ENCODE measurements at places on chromosomes 13 and 19.

GRCh38 chr19:56076498-56076897 is 44.6 kb downstream of the ZNF787 start:
- DNase-seq, result peak; percentile 20

- peak; percentile 23 for DNase-seq
Measured at GRCh38 chr13:39616087-39616694, 13.2 kb upstream of the LHFPL6 start.

- no peak for DNase-seq
Measured at GRCh38 chr13:45537516-45537915, 72.8 kb downstream of the COG3 start.

- DNase-seq, result no peak
Measured at GRCh38 chr19:4619668-4620294, 19.5 kb upstream of the TNFAIP8L1 start.

DNA sequence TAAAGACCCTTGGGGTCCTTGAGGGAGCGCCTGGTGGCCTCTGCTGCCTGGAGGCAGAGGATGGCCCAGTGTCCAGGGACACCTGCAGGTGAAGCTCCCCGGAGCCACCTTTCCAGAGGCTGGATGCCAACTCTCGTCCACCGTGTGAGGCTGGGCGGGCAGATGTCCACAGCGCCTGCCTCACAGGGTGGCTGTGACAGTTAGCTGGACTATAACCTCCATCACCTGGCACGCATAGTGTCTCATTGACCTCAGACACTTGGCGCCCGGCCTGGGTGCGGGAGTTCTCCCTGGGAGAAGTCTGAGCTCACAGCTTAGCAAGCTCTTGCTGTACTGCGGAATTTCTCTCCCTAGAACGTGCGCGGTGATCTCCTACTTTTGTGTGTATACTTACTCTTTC is 9.8 kb downstream of the BICRA start:
- no peak for DNase-seq

DNA sequence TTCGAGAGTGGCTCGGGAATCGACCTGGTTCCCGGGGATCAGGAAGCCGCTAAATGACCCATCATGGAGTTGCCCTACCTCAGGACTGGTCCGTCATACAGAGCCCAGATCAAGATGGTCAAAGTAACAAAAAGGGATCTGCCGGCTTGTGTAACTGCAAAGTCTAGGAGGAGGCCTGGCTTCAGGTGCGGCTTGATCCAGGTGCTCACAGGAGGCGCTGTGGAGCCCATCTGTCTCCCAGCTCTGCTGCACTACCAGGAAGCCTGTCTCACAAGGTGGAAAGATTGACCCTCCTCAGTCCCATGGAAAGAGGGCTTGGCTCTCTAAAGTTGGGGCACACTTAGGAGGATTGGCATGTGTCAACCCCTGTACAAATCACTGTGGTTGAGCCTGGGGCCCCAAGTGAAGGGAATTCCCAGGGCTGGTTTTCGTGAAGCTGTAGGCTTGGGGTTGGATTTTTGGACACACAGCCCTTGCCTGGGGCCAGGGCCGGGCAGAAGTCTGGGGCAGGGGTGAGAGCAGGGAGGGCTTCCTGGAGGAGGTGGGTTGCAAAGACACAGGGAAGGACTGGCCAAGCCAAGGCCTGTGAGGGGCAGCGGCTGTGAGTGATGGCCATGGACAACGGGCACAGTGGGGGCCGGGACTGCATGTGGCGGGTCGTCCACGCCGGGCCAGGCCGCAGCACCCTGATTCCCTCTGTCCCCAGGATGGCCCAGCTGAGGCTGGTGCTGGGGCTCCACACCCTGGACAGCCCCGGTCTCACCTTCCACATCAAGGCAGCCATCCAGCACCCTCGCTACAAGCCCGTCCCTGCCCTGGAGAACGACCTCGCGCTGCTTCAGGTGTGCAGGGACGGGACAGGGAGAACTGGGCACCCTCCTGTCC is 4.2 kb downstream of the GZMM start:
- no peak for DNase-seq

DNA sequence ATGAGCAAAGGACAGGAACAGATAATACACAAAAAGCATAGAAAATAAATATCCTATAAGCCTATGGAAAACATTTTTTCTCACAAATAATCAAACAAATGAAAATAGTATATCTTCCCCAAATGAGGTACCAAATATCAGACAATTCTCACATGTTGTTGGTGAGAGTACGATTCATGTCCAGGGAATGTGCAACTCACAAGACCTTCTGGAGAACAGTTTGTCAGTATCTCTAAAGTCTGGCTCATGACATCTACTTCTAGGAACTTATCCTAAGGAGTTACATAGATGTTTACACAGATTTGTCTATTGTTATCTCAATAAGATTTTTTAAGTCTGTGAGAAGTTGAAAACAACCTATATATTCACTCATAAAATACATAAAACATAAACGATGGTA is 80.3 kb upstream of the ARHGEF7 start:
- DNase-seq, result no peak

DNA sequence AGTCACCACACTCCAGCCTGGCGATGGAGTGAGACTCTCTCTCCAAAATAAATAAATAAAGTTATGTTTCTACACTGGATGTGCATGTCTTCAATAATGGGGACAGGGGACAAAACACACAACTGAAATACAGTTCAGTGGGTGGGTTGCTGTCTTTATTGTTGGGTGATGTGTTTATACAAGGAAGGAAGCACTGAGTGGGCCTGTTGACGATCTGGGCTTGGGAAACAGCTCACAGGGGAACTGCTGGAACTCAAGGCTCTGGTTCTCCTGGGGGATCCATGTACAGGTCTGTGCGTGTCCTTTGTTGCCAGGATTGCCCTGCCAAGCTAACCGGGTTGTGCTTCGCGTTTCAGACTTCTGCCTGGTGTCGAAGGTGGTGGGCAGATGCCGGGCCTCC is 18.9 kb downstream of the SPINT2 start:
- DNase-seq, result no peak

DNA sequence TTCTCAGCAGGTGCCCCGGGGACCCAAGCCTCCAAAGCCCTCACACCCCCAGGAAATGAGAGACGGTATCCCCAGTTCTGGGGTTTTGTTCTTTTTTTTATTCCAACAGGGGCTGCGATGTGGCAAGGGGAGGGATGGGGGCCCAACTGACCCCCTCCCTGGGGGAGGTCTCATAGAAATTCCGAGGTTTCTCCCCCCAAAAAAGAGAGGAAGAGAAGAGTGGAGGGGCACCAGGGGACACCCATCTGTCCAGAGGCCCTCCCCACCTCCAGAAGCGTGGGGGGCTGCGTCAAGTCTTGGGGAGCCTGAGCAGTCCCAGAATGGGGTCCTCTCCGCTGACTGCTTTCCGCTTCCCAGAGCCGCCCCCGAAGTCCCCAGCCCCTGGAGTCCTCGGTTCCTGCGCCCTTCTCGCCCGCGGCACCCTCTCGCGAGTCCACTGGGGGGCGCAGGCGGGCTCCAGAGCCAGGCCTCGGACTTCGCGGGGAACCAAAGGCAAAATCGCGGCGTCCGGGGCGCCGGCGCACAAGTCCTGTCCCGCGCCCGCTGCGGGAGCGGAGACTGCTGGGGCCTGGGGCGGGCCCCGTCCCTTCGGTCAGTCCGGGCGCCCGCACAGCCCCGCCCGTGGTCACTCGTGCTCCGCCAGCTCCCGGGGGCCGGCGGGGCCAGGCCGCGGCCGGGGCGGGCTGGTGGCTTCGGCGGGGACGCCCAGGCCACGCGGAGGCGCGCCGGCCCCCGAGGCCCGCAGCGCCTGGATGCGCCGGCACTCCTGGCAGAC is 4.4 kb upstream of the ATP1A3 start:
- no peak for DNase-seq

DNA sequence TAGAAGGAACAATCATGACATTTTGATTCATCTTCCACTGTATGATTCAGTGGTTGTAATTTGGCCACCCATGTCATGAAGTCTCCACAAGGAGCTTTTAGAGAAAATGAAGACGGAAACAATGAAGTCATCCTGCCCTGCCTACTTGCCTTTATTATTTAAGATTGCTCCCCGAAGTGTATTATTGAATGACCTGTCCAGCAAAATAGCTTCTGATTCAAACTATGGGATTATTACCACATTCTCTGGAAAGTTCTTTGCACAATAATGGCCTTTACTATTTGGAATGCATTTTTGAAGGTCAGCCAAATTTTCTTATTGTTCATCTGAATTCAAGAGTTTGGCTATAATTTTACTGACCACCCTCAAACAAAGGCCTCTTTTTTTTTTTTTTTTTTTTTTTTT is 77.8 kb upstream of the RFC3 start:
- DNase-seq, result no peak

- DNase-seq, result no peak
Measured at GRCh38 chr19:23470873-23471545, 75.7 kb upstream of the ZNF91 start.

Measured in NCI-H2081 treated with DMSO at 0.1 percent for 48 hours (cell line).